Muscle of leg (tissue), 16 donors: ENCODE measurements at places on chromosomes 2 and 18.
A peak's percentile ranks its signal among the peaks of the same experiment; 100 is the strongest.

- DNase-seq: peak; percentile 63
Observed at GRCh38 chr2:231717281-231718171, 9.2 kb downstream of the PTMA start.

- no peak for DNase-seq
Observed at GRCh38 chr2:158732573-158733429, 62.3 kb upstream of the DAPL1 start.

- DNase-seq: peak; percentile 14
Observed at GRCh38 chr2:179612108-179612507, 249.3 kb downstream of the ZNF385B start.

- DNase-seq: no peak
Observed at GRCh38 chr2:5140347-5140746, 551.8 kb upstream of the SOX11 start.
